ENCODE measurements at places on chromosomes 4 and X.

DNA sequence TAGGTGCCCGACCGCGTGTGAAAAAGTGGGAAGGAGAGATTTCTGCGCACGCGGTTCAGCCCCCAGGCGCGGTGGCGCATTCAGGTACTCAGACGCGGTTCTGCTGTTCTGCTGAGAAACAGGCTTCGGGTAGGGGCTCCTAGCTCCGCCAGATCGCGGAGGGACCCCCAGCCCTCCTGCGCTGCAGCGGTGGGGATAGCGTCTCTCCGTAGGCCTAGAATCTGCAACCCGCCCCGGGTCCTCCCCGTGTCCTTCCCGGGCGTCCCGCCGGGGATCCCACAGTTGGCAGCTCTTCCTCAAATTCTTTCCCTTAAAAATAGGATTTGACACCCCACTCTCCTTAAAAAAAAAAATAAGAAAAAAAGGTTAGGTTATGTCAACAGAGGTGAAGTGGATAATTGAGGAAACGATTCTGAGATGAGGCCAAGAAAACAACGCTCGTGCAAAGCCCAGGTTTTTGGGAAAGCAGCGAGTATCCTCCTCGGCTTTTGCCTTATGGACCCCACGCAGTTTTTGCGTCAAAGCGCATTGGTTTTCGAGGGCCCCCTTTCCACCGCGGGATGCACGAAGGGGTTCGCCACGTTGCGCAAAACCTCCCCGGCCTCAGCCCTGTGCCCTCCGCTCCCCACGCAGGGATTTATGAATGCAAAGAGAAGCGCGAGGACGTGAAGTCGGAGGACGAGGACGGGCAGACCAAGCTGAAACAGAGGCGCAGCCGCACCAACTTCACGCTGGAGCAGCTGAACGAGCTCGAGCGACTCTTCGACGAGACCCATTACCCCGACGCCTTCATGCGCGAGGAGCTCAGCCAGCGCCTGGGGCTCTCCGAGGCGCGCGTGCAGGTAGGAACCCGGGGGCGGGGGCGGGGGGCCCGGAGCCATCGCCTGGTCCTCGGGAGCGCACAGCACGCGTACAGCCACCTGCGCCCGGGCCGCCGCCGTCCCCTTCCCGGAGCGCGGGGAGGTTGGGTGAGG lies 3.7 kb downstream of the SHOX start:
- no peak for DNase-seq

DNA sequence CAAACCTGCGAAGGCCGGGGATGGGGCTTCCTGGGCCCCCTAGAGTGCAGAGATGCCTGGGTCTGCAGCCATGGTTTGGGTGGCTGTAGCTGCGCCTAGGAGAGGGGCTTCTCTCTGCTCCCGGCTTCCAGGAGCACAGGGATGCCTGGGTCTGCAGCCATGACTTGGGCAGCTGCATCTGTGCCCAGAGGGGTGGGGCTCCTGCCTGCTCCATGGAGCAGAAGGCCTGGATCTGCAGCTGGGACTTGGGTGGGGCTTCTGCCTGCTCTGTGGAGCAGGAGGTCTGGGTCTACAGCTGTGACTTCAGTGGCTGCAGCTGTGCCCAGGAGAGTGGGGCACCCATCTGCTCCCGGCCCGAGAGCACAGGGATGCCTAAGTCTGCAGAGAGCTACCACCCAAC lies 20.8 kb downstream of the SPON2 start:
- DNase-seq: no peak

DNA sequence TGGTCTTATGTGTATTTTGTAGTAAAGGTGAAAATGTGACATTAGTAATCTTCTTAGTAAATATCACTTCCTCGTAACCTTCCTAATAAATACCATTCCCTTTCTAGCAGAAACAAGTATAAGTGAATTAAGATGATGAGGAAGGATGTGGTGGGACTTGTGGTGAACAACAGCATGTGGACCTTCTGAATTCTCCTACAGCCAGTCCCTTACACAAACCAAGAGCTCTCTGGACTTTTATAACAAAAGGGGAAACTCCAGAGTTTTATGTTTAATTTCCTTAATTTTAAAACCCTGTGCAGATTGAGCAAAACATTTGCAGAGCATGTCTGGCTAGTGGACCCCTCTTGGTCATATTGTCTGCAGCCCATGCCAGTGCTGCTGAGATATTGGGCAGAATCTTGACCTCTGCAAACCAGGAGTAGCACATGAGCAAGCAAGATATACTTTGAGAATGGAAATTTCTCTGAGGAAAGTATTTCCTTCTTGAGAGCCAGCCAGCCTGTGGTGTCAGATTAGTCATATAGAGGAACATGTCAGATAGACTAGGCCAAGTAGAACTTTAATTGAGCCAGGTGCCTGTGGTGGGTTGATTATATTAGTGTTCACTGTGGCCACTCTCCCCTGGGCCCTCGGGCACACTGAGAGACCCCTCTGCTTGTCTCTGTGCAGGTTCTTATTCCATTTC lies 328.2 kb downstream of the DKK2 start:
- peak; percentile 51 for DNase-seq

DNA sequence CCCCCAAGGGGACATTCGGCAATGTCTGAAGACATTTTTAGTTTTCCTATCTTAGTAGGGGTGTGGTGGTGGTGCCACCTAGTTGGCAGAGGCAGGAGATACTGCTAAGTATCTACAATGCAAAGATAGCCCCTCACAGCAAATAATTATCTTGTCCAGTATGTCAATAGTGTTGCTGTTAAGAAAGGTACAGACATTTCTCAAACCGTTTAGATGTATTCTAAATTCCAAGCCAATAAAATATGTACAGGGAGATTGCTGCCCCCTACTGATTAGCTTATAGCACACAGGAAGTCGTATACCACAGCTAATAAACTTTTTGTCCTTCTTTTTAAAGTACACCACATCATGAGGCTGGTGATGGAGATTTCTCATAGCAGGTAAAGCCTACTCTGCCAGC lies 260.5 kb downstream of the TMA16 start:
- DNase-seq: peak; percentile 4

DNA sequence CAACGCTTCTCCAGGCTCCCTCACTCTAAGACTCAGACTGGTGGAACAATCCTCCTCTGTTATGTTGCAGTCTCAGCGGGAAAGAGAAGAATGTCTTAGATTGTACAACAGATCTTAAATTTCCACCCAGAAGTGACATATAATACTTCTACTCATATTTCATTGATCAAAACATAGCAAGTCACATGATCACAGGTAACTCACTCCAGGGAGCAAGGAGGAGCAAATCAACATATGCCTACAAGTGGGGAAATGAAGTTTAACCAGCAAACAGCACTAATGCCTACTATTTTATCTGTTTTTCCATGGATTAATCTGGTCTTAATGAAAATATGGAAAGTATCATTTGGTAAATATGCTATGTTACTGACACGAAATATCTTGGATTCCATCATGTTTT lies 819.8 kb downstream of the CCSER1 start:
- DNase-seq: no peak

DNA sequence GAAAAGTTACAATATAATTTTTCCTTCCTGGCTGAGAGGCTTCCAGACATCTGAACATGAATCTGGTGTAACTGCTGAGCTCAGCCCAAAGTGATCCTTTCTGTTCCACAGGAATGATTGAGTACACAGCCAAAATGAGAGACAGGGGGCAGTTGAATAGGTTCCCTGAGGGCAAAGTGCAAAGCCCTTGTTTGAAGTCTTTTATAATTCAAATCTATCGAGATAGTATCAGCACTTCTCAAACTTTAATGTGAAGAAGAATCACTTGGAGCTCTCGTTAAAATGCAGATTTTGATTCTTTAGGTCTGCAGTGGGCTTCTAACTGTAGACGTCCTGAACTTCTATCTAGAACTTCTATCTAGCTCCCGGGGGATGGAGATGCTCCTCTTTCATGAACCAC lies 54.4 kb upstream of the BMP2K start:
- no peak for DNase-seq

- no peak for DNase-seq
Observed at GRCh38 chrX:40237731-40238178, 140.0 kb upstream of the BCOR start.

DNA sequence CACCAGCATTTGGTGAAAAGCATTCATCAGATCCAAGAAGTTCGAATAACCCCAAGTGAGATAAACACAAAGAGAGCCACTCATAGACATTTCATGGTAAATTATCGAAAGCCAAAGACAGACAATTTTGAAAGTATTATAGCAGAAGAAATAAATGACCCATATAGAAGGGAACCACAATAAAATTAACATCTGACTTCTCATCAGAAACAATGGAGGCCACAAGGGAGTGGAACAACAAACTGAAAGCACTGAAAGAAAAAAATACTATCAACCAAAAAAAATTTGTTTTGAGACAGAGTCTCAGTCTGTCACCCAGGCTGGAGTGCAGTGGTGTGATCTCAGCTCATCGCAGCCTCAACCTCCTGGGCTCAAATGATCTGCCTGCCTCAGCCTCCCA lies 12.3 kb downstream of the DUSP9 start:
- DNase-seq: no peak

DNA sequence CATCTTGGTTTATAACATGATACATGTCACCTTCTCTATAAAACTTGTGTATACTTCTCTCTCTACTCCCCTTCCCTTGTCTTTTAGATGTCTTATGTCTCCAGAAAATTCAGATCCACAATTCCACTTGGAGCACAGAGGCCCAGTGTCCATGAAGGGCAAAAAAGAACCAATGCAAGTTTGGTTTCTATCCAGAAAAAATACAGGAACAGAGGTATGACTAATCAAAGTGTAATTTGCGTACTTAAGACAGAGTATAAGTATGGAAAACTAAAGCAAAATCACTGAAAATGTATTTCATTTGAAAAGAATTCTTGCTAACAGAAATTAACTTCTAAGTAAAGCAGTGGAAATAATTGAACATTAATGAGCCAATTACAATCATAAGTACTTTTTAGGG lies 46.2 kb downstream of the GUCY1B1 start:
- DNase-seq: peak; percentile 70

DNA sequence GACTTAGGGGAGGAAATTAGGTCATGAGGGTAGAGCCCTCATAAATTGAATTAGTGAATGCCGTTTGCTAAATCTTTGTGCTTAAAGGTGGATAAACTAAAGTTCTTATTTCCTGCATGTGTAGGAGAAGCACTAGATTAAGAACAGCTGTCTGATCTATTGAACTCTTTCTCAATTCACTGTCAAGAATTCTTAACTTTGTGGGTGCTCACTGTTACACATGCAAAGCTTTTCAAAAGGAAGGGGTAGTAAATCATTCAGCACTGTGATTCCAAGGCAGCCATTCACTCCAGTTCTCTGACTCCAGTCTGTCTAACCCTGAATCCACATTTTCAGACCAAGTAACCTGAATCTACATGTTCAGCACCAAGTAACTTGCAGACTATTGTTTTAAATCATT lies 1520.1 kb downstream of the PCDH18 start:
- no peak for DNase-seq

GRCh38 chr4:172410363-172410762 lies 597.2 kb downstream of the GALNTL6 start:
- no peak for DNase-seq

Measured in fibroblast of skin of back (primary cell).